ENCODE measurements at places on chromosomes 12 and 14. TPM values are rescaled to one million over a fixed set of nuclear protein-coding genes. Genes with fewer than 3 reads are reported as not detected.

The OVCH1 gene
- not detected for total RNA-seq

The ACTR6 gene
- 27.2 TPM for total RNA-seq

The EFS gene
- not detected for total RNA-seq

The GPR137C gene
- 0.10 TPM for total RNA-seq

The KLHL33 gene
- total RNA-seq = 0.10 TPM

Data from mononuclear cell (primary cell).